ENCODE measurements at places on chromosomes 2 and 18.

- no peak for DNase-seq
These were observed 789.6 kb downstream of the RNF144A start for GRCh38 chr2:7706791-7707190.

GRCh38 chr2:23600346-23600745, 215.4 kb downstream of the KLHL29 start:
- DNase-seq: no peak

DNA sequence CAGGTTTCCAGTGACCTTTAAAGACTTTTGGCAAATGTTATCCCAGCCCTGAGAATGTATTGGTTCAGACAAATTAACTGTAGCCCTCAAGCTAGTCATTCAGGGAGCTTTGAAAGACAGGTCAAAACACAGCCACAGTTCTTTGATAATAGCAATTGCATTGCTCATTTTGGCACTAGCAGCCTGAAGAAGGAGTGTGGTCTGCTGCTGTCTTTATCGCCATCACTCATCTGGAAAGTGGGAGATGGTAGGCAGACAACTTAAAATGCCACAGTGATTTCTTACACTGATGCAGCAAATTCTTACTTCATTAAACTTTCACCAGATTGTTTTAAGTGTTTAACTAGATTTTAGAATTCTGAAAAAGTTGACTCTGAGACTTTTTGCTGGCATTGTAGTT, 47.2 kb downstream of the DOK6 start:
- DNase-seq: no peak

- DNase-seq: no peak
These were observed 344.9 kb downstream of the TSN start for GRCh38 chr2:122100346-122100745.

DNA sequence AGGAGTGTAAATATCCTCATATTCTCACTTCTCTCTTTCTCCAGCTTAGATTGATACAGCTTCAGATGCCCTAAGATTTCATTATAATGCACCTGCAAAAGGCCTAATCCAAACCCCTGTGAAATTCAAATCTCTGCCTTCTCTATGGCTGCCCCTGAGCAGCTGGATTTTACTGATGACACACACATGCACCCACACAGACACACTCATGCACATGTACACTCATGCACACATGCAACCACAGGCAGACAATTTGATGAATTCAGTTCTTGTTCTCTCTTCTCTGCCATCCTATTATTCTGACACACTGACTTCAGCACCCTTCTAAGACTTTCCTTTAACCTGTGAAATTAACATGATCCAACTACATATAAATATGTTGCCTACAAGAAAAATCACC, 563.2 kb downstream of the RNF144A start:
- no peak for DNase-seq

DNA sequence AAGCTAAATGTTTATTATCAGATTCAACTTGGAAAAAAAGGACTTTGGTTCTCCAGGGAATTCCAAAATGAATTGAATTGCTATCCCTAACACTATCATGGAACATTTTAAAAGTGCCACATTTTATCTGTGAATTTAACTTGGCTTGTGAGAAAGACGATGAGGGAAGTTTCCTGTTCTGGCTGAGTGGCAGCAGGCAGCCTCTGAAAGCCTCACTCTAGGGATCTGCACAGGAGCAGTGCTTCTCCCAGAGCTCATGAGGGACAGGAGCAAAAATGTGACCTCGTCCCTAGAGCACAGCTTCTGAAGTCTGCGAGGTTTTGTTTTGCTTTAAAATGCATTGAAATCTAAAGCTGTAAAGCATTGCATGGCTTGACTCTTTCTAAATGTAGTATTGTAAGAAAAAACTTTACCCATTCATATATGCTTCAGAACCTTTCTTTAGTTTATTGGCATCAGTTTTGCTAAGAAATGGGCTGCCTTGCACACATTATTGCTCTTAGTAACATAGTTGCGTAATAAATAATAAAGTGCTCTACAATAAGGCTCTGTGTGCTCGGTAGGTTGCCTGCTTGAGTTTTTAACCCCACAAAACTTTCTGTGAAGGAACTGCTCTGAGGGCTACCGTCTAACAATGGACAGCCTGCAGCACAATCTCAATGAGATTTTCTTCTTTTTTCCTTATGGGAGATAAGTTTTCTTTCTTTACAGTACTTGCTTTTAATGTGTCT, 136.2 kb upstream of the CDCA7 start:
- no peak for DNase-seq

DNA sequence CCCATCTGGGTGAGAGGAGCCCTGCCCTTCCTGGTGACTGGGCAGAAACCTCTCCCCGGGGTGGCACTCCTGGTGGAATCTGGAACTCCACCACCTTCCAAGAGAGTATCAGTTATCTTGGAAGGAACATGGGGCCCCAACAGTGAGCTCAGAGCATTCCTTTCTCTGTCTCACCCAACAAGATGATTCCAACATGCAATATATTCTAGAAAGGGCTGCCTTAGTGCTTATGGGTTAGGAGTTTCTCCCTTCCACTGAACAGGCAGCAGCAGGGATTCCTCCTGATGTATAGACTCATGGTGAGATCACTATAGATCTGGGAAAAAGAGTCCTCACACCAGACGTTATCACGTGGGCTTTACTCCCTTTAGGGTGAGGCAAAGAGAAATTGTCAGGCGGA, 147.1 kb downstream of the COL4A4 start:
- no peak for DNase-seq

DNA sequence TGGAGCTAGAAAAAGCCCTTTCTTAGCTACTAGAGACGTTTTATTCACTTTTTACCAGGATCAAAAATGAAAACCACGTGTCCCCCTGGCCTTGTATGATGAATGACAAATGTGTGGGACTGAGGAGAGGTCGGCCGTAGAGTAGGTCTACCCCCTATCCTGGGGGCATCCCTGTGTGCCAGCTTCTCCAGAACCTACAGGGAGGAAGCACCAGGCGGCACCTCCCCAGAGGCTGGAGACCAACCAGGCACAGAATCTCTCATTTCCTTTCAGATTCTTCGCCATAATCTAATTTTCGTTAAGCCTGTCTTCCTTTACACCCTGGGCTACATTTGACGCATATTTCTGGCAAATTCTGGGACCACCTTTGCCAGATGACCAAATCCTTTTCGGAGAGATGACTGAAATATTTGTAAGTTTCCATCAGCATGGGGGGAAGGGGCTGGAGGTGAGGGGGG, 15.9 kb downstream of the TWIST2 start:
- no peak for DNase-seq

GRCh38 chr2:170092436-170093060, 85.4 kb upstream of the MYO3B start:
- DNase-seq: no peak

GRCh38 chr2:239441261-239442078, 40.6 kb upstream of the HDAC4 start:
- DNase-seq: no peak

DNA sequence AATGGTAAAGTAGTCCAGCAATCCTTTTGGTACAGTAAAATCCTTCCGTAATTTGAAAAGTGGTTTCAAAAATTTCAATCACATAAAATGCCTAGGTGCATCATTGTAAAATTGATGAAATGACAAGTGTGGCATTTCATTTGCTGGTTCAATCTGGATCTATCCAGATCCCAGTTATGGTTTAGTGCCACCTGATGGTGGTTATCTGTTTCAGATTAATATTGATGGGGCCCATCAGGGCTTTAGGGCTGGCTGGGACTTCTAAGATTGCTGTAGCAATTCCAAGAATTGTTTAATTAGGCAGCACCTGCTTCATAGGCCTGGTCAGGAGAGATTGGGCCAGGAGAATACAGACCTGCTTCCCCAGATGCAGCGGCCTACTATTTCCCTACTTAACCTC, 55.5 kb upstream of the PIK3C3 start:
- DNase-seq: no peak

DNA sequence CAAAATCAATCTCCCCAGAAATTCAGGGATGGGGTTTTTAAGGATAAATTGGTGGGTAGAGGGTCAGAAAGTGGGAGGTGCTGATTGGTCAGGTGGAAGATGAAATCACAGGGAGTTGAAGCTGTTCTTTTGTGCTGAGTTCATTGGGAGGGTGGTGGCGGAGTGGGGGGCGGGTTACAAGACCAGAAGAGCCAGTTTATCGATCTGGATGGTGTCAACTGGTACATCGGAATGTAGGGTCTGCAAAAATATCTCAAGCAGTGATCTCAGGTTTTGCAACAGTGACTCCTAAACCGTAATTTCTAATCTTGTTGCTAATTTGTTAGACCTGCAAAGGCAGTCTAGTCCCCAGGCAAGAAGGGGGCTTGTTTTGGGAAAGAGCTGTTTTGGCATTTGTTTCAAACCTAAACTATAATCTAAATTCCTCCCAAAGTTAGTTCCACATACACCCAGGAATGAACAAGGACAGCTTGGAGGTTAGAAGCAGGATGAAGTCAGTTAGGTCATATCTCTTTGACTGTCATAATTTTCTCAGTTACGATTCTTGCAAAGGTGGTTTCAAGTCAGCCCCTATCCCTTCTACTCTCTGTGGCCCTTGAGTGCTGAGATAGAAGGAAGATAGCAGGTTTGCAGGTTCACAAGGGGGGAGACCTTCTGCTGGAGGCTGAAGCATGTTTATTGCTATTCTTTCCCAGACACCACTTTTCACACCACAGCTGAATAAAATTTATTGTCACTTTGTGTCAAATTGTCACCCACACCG, 12.3 kb upstream of the CXXC1 start:
- DNase-seq: no peak

GRCh38 chr2:158187908-158188307, 86.2 kb downstream of the UPP2 start:
- DNase-seq: no peak

GRCh38 chr2:159712929-159713420, 669 bp downstream of the MARCHF7 start:
- DNase-seq: no peak

DNA sequence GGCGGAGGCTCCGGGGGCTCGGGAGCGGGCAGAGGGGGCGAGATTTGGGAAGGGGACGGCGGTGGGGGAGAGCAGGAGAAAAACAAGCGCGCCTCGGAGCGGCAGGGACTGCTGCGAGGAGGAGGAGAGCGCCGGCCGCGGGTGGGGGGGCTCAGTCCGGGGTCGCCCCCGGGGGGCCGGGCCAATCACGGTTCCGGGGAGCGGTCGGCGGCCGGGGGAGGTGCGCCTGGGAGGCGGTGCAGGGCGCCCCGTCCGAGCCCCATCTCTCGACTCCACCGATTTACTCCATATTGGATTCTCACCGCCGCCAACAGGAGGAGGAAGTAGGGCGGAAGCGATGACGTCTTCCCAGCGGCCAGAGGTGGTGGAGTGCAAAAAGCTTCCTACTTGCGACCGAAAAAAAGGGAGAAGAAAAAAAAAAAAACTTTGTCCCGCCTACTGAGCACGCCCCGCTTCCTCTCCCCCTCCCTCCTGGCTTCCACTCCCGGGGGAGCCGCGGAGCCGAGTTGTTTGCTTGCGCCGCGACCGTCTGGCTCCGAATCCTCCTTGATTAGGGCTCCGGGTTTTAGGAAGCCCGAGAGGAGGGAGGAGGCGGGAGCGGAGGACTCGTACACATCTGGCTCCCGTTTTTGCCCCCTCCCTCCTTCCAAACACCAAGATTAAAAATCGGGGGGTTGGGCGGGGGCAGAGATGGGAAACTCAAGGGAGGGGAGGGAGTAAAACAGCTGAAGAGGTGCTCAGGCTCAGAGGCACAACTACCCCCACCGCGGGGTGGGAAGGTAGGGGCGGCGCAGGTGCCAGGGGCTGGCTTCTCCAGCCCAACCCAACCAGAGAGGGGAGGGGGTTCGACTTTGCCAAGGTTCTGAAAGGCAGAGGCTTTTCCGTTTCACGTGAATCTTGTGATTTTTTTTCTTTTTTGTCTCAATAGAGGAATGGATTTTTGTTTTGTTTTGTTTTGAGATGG, at the start of gene SPRED2:
Gene SPRED2 (minus strand): TSS at position 373 of the 964 bp plus-strand sequence. CDS start 612 bp downstream, outside the sequence.
- no peak for DNase-seq

DNA sequence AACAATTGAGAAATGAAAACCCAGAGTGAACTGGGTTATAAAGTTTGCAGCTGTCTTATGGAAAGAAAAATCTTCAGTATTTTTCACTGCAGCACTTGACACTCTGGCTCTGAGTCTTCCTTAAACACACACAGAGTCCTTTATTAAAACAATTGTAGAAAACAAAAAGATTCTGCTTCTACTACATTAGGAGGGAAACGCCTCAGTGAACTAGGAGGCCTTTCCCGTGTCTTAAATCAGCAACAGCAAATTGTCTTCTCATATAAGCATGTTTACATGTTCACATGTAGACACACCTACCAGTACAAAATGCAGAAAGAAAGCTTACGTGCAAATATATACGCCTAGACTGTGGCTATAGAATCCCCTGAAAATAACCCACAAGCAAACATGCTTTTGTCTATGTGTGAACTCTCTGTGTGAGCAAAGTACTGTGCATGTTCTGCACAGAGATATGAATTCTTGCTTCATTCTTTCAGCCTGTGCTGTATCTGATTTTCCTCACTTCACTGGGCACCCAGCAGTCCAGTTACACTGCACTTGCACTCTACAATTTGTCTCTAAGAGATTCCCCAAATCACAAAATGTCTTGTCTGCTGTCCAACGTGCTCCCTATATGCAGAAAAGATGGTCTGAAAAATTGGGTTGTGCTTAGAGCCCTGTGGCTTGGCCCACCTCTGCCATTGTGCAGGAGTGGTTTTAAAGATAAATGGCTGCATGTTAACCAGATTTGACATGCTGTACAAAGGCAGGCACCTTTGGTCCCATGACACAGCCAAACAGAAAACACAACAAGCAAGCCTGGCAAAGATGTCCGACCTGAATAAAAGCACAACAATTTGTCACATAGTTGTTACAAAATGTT, 24.5 kb downstream of the ZEB2 start:
- DNase-seq: no peak

- no peak for DNase-seq
These were observed 19.4 kb downstream of the CENPA start for GRCh38 chr2:26805241-26805676.
